Stimulated activated CD4-positive, alpha-beta T cell treated with anti-CD3 and anti-CD28 coated beads, TNF-alpha, amount 100 ng/mL, for 4 hours (primary cell): ENCODE measurements at places on chromosomes 4 and X.

DNA sequence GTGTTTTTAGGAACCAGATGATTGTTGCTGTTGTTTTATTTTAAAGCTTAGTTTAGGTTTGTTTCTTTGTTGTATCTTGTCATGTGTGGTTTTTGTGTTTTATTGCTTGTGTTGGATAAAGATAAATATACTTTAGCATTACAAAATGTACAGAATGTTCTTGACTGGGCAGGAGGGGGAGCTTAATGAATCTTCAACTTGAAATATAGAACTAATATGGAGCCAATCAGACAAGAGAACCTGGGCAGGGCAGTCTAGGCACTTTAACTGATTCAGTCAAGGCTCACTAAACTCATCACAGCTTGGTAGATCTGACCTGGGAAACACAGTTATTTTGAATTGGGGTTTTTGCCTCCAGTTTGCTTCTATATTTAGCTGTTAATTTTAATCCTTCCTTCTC lies 304.2 kb downstream of the ARHGAP24 start:
- no peak for DNase-seq

DNA sequence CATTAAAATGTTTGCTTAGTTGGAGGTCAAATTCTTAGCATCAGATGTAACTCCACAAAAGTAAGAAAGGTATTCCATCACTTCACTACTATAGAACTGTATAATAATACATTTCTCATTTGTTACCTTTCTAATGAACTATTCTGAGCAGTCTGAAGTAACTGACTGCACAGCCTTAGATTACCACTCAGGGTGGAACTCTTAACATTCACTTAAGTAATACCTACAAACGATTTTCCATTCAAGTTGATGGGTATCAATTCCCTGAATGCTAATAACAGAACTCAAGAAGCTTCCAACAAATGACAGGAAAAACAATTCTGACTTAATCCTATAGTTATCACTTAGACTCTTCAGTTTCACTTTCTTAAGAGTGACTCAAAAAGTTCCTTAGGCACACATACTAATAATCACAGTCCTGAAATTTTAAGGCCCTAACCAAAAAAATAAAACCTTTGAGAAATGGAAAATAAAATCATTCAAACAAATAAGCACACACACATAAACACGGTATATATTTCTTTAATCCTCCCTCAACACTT lies 20.9 kb downstream of the HNRNPD start:
- DNase-seq = no peak

DNA sequence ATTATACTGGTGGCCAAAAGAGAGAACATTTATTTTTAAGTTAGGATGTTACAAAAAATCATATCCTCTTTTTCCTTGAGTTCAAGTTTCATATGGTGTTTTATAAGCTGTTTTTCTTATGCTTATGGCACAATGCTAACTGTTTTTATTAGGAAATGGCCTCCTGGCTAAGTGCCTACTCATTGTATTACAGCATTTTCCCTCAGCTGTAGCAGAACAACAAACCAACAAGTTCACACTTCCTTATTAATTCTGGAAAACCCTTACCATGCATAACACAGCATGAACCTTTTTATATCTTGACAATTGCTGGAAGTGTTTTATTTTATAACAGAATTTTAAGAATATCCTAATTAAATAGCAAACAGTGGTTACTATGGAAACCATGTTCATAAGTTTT lies 165.8 kb downstream of the GASK1B start:
- DNase-seq = no peak

DNA sequence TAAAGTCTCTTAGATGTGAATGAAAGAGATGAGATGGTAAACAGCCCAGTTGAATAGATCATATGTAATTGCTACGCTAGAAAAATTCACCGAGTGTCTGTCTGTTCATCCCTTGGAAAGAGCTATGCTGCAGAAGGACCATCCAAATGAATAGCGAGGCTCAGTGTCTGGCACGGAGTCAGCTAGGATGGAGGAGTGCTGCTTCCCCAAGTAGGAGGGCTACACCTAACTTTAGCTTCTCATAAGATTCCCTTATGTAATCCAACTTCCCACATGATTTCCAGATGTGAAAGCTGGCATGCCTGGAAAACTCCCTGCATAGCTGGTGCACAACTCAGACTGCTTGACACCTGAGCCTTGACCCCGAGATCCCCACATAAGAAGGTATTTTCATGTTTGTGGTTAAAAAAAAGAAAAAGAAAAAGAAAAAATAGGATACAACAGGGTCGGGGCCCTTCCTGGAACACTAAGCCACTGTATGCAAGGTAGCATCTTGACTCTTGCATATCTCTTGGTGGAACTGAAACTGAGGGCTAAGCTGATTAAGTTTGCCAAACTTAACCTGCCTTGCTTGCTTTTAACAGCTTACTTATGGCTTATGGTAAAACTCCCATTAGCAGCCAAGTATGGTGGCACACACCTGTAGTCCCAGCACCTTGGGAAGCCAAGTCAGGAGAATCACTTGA lies 82.3 kb downstream of the FREM3 start:
- no peak for DNase-seq

GRCh38 chrX:41541386-41541785 lies 94.2 kb downstream of the NYX start:
- no peak for DNase-seq

DNA sequence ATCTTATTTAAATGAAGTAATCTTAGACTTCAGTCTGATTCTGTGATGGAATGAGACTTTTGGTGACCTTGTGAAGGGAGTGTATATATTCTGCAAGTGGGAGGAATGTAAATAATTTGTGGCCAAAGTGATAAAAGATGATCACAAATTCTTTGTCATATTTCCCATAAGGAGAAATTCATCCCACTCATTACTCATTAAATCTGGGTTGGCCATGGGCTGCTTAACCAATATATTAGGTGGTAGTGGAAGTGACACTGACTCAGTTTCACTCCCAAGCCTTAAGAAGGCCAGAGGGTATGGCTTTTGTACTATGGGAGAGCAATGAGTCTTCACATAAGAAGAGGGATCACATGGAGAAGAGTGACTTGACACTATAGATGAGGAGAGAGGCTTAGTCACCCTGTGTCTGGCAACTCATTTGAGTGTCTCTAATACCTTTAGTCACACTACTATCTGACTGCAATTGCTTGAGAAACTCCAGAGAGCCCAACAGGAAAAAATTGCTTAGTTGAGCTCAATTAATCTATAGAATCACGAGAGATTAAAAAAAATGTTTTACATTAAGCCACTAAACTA lies 408.2 kb upstream of the PITX2 start:
- DNase-seq = no peak
